ENCODE measurements at places on chromosomes 11 and 22.

GRCh38 chr11:75563978-75564552, 2.0 kb downstream of the SERPINH1 start:
- no peak for DNase-seq

DNA sequence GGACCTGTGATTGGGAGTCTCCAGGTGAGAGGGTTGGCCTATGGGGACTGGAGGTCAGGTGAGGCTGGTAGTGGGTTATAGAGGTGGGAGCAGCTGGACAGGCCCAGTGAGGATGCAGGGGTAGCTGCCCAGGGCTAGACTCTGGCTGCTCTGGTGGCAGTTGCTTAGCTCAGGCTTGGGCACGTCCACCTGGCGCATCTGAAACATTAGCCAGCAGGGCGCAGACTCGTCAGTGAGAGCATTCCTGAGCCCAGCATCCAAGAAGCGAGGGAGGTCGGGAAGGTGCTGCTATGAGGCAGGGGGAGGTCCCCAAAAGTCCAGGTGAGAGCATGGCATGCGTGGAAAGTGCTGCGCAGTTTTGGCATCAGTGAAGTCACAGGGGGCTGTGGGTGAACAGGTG, 3.5 kb upstream of the GGT1 start:
- DNase-seq = no peak

DNA sequence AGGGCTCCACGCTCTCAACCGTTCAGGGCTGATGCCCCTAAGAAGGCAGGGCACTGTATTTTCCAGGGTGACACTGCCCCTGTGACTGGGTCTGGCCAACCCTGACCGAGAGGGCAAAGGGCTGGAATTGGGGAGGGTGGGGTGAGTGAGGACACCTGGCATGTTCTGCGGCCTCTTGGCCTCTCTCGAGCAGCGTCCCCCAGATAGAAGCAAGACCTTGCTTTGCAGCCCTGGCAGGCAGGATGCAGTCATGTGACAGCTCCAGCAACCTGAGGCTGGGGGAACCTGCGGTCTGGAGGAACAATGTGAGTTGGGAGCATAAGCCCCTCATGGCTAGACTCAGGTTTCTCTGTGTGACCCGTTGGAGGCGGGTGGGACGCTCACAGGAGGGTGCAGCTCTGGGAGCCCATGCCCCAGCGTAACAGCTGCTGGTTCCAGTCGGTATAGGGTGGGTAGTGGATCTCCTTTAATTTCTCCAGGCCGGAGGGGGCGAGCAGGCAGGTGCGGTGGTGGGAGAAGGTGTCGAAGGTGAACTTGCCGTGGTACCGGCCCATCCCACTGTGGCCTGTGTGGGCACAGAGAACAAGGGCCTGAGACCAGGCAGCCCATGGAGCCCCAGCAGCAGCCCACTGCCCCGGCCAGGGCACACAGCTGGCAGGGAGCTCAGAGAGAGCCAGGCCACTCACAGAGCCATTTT, 11.4 kb downstream of the ALDH3B2 start:
- no peak for DNase-seq

GRCh38 chr11:28108958-28109357, 770 bp downstream of the METTL15 start:
- DNase-seq = no peak

DNA sequence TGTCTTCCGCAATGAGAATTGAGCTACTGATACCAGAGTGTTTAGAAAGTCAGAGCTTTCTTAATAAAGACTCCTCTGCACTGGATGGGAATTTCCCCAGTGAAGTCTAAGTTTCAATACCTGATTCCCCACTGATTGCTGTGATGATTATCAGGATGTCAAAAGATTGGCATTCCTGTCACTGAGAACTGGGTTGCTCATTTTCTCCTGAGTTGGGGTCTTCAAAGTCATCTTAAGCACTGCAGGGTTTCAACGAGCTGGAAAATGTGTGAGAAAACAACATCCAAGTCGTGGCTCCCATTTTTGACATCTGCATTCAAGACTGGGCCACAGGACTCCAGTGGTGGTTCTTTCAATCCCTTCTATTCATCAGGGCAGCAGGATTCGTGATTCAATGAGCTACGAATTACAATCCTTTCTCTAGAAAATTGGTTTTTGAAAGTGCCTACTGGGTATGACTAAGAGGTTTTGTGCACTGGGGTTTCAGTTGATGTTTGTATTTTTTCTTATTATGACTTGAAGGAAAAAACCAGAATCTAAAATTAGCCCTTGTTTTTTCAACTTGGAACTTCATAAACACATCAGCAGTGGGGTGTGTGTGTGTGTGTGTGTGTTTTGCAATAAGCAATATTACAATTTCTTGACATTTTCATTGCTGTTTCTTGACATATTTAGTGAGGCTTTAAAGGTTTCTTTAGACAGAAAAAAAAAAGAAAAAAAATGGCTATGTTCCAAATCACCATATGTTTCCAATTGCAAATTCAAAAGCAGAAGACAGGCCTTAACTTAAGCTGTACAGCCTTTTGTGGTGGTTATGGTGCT, 233.0 kb downstream of the FAM76B start:
- DNase-seq = no peak

- no peak for DNase-seq
These were observed 12.3 kb downstream of the HYOU1 start for GRCh38 chr11:119044708-119045107.

DNA sequence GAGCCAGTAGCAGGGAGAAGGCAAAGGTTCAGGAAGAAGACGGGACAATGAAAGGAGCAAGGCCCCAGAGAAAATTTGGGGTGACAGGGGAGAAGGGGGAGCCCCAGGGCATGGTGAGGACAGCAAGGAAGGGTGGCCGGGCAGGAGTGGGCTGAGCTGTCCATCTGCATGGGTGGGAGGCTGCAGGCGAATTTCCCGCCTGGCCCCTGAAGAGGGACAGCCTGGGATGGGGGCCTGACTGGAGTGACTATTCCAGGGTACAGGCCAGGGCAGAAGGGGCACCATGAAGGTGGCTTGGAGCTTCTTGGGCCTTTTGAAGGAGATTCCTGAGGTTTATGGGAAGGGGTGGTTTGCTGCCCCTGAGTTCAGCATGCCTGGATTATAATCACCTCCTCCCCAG, 56.2 kb downstream of the WNT11 start:
- no peak for DNase-seq

DNA sequence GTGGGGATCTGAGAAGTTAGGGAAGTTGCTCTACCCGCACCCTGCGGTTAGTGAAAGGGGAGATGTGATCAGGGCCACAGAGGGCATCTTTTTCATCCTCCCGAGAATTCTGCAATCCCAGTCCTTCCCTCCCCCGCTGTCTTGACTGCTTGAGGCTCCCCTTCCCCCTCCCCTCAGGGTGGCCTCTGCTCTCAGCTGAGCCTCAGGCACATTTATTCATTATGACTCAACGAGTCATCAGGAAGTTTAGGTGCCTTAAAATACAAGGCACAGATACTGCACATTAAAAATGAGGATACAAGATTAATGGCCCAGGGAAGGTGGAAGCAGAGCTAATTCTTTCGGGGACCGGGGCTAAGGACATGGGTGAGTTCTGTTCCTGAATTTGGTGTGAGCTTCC, 104.0 kb downstream of the CACNA1I start:
- no peak for DNase-seq

DNA sequence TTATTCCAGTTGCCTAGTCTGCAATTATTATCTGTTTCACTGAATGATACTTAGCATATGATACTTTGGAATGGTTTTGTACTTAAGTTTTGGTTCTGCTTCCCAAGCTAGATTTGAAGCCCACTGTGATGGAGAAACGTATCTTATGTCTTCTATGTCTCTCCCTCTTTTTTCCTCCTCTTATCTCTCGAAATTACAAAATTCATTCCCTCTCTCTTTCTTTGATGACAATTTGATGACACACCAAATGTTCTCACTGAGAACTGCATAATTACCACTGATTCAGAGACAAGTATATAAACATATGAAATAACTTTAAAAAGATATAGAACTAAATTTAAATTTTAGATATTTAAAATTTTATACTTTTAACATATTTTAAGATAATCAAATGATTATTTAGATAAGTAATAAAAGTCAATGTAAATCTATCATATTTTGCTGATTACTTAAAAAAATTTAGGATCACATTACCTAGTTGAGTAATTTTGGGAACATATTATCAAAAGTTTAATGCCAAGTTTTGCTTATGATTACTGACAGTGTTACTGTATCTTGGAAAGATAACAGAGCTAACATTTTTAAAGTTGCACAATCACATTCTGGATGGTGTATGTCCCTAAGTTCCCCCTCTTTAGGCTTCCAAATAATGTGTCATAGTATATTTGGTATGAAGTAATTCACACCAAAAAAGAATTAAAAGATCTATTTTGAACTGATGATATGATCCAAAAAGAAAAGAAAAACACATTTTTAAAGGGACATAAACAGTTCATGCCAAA, 255.3 kb downstream of the SBF2 start:
- DNase-seq = no peak

DNA sequence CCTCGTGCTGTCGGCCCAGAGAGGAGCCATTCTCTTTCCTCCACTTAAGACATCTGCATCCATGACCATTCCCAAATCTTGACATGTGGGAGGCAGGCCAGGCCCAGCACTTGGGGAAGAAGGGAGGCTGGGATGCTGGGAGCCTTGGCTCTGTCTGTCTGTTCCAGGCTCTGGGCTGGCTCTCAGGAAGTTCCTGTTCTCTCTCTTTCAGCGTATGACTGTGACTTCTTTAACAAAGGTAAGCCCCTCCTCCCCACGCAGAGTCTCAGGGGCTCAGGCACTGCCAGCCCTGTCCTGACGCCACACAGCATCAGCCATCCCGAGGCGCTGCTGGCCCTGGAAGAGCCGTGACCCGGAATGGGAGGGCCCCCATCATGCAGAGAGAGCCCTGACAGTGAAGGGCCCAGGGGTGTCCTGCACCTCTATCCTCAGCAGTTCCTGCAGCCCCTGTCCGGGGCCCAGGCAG, 52.4 kb downstream of the OTOG start:
- DNase-seq = no peak

- DNase-seq = no peak
These were observed 32.3 kb downstream of the ACO2 start for GRCh38 chr22:41501209-41501608.

GRCh38 chr11:62545437-62546243, 966 bp downstream of the AHNAK start:
- no peak for DNase-seq

DNA sequence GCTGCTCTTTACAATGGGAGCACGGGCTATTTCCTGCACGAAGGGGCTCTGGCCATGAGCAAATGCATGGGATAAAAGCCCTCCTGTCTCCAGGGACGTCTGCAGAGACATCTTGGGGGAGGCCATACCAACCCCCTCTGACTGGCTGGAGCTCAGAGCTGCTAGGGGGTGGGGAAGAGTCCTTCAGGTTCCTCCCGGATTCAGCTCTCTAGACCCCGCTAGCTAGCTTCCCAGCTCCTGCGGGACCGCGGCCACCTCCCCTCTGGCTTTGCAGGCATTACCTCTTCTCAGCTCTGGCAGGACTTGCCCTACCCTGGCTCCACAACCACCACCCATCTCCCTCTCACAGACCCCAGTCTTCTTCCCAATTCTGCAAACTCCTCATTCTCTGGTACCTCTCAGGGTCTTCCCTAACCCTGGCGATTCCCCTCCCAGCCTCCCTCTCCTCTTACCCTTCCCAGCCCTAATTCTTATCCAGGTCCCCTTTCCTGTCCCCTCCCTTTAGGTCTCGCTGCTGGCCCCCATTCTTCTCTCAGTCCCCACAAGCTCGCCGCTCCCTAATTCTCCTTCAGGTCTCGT, 802 bp downstream of the SYT13 start:
- no peak for DNase-seq

GRCh38 chr11:27934830-27935145, 173.2 kb downstream of the KIF18A start:
- no peak for DNase-seq

GRCh38 chr11:78224906-78225420, 36.2 kb downstream of the USP35 start:
- DNase-seq = no peak

GRCh38 chr11:117750357-117750756, 46.7 kb downstream of the DSCAML1 start:
- no peak for DNase-seq

DNA sequence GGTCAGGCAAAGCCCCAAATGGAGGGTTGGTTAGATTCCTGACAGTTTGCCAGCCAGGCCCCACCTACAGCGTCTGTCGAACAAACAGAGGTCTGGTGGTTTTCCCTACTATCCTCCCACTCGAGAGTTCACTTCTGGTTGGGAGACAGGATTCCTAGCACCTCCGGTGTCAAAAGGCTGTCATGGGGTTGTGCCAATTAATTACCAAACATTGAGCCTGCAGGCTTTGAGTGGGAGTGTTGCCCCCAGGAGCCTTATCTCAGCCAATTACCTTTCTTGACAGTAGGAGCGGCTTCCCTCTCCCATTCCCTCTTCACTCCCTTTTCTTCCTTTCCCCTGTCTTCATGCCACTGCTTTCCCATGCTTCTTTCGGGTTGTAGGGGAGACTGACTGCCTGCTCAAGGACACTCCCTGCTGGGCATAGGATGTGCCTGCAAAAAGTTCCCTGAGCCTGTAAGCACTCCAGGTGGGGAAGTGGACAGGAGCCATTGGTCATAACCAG, 4.7 kb upstream of the TTC36 start:
- DNase-seq = no peak

GRCh38 chr11:64665411-64665821, 57.6 kb downstream of the NRXN2 start:
- DNase-seq = no peak

DNA sequence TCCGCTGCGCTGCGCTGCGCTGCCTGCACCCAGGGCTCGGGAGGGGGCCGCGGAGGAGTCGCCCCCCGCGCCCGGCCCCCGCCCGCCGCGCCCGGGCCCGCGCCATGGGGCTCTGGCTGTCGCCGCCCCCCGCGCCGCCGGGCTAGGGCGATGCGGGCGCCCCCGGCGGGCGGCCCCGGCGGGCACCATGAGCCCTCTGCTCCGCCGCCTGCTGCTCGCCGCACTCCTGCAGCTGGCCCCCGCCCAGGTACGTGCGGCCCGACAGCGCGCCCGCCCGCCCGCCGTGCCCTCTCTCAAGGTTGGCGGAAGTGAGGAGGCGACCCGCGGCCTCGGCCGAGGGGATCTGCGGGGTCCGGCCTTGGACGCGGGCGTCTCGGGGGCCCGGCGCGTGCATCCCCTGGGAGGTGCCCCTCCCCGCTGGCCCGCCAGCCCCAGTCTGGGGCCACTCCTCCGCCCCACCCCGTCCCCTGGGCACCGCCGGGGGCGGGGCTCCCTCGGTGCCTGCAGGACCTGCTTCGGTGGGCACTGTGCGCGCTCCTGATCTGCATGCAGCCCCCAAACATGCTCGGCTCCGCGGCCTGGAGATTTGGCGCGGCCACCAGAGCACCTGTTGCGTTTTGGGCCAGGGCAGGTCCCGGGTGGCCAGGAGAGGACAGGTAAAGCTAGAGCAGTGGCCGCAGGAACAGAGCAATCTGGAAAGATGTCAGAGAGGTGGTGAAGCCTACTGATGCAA, 429 bp downstream of the VEGFB start:
- DNase-seq = no peak

Data from activated CD8-positive, alpha-beta memory T cell treated with anti-CD3 and anti-CD28 coated beads for 4 hours (primary cell).